Kidney epithelial cell (primary cell): ENCODE measurements at places on chromosomes 2 and 18. TPM values are rescaled to one million over a fixed set of nuclear protein-coding genes. Genes with fewer than 3 reads are reported as not detected.

Gene ST8SIA5
- under 0.01 TPM in 2 replicates for total RNA-seq

Gene CFAP65
- 0.07 TPM in 1 of 2 replicates, not detected in the other for total RNA-seq

Gene TRMT61B
- total RNA-seq = 9.9 and 11.3 TPM in 2 replicates

Gene OR6B2
- total RNA-seq = not detected in 2 replicates

Gene THSD7B
- total RNA-seq = 0.04 and 0.62 TPM in 2 replicates

Gene GALR1
- total RNA-seq = not detected in 2 replicates

Gene REL
- total RNA-seq = 6.7 and 8.6 TPM in 2 replicates

Gene TEX44
- total RNA-seq = not detected in 2 replicates

- no peak for DNase-seq
Measured at GRCh38 chr18:49886891-49887764, 73.8 kb upstream of the ACAA2 start.

- no peak for DNase-seq
Measured at GRCh38 chr18:3162181-3162580, 57.6 kb downstream of the MYOM1 start.

DNA sequence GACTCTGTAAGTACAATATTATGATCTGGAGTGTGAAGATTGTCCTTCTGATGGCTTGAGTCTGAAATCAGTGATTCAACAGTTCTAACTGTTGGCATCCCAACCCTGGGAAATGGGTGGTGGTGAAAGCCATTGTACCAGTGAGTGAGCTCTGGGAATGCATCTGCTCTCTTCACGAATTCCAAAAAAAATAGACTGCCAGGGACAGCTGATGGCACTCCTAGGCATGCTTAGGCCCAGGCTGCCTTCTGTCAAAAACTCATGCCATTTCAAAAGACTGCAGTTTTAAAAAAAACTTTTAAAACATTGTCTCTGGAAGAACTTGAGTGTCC, 20.3 kb downstream of the OXER1 start:
- DNase-seq = no peak

DNA sequence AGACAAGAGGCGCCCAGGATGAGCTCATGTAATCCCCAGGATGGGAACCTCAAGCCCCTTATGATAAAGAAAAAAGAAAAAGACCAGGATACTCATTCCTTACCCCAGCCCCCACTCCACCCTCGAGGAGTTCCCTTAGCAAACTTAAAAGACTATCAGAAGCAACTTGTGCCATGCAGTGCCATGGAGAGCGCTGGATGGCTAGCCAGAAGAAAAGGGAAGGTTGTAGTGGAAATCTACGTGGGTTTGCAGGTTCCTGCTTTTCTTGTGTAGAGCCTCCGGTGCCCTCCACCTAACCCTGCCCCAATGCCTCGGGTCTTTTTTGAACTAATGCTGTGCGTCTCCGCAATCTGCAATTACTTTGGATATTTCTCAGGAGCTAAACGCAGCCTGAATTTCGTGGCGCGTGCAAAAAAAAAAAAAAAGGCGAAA, 16.2 kb upstream of the BCL11A start:
- no peak for DNase-seq

DNA sequence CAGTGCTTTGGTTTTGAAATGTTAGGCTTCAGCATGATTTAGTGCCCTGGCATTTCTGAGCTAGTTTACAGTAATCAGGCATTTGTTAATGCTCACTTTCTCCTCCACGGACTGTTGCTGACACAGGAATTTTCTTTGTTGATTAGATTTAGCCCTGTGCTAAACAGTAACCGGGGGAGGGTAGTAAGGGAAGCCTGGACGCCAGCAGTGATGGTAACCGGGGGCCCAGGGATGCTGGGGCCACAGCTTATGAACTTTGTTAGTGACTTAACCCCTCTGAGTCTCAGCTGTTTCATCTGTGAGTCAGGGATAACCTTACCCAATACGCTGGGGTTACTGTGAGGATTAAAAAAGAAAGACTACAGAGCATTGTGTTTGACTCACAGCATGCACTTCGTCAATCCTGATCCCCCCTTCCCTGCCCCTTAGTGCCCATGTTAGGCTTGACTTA, 33.5 kb downstream of the KLHL29 start:
- DNase-seq = peak; percentile 48

GRCh38 chr2:232102380-232102779, 140.9 kb downstream of the DIS3L2 start:
- no peak for DNase-seq

DNA sequence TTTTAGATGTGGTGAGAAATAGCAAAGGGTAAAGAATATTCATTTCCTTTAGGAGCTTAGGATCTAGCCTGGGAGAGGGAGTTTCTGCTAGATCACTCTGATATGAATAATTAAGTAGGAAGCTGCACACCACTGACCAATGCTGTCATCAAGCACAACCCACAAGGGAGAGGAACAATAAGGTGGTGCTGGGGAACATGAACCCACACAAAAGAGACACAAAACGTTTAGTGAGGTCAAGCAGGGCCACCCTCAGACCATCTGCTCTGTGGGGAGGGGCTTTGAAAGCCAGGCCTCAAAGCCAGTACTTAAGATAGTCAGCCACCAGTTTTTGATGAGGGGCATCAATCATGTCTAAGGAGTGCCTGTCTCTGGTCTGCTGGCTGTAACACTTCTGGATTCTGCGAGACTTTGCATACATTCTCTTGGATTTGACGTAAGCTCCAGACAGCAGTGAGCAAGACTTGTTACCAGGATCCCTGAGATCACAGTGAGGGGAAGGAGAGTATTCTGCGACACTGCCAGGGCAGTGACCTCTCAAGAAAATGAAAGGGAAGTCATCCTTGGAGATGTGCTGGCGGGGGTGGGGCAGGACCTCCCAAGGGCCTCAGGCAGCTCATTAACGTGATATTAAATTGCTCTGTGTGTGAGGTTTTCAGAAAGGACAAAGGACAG, 127.0 kb downstream of the CCBE1 start:
- no peak for DNase-seq

DNA sequence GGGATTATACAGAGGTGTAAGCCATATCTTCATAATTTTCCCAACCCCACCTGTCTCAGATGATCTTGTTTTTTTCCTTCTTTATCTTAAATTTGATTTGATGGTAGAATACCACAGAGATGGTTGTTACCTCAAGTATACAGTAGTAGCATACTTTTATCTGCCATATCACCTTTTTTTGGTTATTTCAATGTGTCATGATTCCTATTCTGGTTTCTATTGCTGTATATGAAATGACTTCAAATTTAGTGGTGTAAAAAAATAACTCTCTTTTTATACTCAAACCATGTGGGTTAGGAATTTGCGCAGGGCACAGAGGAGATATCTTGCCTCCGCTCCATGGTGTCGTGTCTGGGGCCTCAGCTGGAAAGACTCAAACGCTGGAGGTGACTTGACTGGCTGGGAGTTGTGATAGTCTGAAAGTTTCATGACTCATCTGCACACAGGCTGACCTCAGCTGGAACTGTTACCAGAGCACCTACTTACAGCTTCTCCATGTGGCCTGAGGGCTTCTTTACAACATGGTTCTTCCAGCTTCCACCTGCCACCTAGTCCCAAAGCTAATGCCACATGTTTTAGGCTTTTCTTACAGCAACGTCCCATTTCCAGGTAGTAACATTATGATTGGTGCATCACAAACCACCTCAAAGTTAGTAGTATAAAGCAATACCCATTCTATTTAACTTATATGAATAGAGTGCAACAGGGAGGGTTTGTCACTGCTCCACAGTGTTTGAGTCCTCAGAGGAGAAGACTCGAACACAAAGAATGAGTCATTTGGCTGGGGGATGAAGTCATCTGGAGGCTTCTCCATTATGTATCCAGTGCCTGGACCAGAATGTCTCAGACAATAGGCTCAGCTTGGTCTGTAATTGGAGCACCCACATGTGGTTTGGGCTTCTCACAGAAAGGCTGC, 82.3 kb upstream of the XPO1 start:
- DNase-seq = peak; percentile 66

- no peak for DNase-seq
Measured at GRCh38 chr2:18365342-18365741, 195.1 kb downstream of the RDH14 start.

GRCh38 chr2:131349021-131349420, 14.9 kb downstream of the RAB6D start:
- DNase-seq = no peak

GRCh38 chr2:107582487-107582886, 244.2 kb upstream of the RGPD4 start:
- no peak for DNase-seq

DNA sequence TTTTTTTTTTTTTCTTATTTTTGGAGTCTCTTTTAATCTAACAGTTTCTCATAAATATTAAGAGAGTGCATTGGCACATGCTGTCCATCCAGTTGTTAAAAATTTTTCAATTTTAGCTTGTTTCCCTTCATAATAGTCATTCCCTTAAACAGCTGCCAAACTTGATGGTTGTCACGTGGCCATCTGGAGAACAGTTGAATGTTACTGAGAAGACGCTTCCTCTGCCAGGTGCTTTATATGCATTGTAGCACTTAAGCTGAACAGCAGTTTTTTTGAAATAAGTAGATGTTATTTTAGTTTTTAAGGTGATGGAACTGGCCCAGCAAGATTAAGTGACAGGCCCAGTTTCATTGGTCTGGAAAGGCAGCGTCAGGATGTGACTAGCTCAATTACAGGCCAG, 3.3 kb downstream of the SMARCAL1 start:
- no peak for DNase-seq

DNA sequence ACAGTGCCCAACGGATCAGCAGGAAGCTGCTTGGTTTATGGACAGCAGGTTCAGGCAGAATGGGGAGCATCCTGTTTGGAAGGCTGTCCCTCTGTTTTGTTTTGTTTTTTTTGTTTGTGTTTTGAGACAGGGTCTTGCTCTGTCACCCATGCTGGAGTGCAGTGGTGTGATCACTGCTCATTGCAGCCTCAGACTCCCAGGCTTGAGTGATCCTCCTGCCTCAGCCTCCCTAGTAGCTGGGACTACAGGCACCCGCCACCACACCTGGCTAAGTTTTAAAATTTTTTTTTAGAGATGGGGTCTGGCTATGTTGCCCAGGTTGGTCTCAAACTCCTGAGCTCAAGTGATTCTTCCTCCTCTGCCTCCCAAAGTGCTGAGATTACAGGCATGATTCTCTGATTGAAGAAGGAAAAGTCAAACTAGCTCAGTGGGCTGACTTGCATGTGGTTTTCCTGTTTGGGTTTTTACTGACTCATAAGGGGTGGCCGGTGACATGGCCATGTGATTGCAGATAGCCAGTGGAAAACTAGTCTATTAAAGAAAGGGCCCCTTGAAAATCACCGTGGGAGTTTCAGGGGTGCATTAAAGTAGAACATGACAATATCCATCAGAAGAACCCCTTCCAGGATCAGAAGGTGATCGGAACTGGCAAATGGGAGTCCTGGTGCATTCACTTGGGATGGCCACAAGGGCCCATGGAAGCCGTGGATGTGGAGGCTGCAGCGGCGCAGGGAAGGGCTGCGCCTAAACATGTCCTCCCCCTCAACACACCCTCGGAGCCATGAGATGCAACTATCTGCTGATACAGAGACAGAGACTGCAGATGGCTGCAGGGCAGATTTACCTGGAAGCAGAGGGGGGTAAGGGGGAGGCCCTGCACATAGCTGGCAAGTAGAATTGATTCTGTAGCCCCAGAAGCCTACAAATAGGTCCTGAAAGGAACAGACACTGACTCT, 26.5 kb downstream of the AQP12B start:
- no peak for DNase-seq

- no peak for DNase-seq
Measured at GRCh38 chr2:231614559-231615057, 21.9 kb downstream of the TEX44 start.

- DNase-seq = no peak
Measured at GRCh38 chr2:35228584-35228983, 1127.0 kb upstream of the CRIM1 start.

GRCh38 chr2:37205689-37206341, 9.5 kb downstream of the CEBPZOS start:
- no peak for DNase-seq

GRCh38 chr2:18527326-18527725, 33.1 kb downstream of the RDH14 start:
- DNase-seq = no peak

DNA sequence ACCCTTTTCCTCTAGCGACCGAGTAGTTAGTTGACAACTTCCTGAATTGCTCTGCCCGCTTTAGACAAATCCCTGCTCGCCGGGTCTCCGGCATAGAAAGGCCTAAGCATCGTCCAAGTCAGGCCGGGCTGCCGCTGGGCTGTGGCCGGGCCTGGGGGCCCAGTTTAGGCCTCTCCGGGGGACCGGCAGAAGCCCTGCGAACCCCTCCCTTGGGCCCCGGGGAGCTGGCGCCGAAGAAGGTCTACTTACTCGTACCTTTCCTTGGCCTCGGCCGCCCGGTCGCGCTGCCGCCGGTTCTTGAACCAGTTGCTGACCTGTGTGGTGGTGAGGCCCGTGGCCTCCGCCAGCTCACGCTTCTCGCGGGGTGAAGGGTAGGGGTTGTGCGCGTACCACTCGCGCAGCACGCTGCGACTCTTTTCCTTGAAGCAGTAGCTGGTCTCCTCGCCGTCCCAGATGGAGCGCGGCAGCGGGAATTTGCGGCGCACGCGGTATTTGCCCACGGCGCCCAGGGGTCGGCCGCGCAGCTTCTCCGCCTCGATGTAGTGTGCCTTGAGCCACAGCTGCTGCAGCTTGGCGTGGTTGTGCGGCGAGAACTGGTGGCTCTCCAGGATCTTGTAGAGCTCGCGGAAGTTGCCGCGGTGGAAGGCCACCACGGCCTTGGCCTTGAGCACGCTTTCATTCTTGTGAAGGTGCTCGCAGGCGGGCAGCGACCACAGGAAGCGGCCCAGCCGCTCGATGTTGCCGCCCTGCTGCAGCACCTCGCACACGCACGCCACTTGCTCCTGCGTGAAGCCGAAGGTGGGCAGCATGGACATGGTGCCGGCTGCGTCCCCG, 739 bp downstream of the SIX2 start:
- no peak for DNase-seq

- DNase-seq = no peak
Measured at GRCh38 chr18:5503740-5504139, 40.1 kb downstream of the EPB41L3 start.

- no peak for DNase-seq
Measured at GRCh38 chr18:9838144-9838877, 47.5 kb upstream of the TXNDC2 start.

DNA sequence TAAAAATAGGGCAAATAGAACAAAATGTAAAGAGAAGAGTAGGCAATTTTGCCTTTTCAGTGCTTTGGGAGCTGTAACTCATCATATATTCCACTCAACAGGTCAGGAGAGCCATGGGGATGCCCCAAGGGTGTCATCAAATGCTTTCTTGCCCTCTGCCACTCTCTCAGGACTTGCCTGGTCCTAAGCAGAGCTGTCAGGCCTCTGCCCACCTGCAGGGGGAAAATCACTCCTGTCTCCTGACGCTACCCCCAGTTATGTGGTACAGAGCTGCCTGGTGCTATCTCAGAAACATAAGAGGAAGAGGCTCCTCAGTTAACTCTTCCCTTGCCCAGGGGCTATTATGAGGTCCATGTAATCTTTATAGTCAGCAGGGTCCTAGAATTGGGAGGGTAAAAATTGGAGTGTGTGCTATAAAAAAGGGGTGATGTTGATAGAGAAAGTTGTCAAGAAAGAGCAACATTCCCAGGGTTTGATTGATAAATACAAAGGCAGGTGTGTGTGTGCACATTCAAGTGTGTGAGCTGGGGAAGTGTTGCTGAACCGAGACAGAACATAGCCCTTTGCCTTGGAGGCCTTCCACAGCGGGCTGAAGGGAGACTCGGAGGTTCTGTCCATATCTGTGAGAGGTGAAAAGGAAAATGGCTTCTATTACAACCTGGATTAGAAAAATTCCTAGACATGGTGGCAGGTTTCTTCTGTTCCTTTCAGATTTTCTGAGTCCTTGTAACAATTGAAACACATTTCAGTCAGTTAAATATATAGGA, 25.4 kb downstream of the PTPRM start:
- DNase-seq = no peak

- DNase-seq = no peak
Measured at GRCh38 chr2:26583381-26583911, 57.7 kb downstream of the CIB4 start.

GRCh38 chr2:174183076-174183475, 65.3 kb downstream of the OLA1 start:
- no peak for DNase-seq
